Stimulated activated CD4-positive, alpha-beta T cell treated with anti-CD3 and anti-CD28 coated beads, Interleukin-15, amount 100 ng/mL, for 1 hour (primary cell): ENCODE measurements at places on chromosomes 2 and 18.
A peak's percentile ranks its signal among the peaks of the same experiment; 100 is the strongest.

DNA sequence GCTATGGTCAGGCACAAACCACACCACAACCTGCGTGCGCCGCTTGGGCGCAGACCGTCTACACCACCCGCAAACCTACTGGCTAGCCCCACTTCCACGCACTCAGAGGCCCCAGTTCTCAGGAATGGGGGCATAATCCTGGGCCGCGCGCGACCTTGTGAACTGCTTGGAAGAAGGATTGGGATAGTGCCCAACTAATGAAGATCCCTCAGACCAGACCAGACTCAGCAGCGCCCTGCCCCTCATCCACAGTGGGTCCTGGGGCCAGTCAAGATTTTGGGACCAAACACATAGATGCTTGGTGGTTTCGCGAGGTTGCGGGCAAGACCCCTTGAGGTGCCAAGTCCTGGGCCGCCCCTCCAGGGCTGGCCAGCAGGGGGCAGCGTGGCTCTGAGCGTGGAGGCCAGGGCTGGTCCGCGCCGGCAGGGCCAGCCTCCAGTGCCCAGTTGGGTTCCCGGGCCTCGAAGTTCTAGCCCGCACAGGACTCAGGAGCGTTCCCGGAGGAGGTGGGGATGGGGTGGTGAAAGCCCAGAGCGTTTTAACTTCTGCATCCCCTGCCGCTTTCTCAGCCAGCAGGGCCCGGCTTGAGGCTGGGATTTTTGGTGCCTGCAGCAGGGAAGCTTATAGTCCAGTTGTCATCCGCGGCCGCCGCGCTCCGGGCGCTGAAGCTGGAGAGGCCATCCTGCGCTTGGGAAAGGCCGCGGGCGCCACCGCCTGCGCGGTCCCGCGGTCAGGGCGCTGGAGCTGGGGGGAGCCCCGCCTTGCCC lies 8.3 kb downstream of the OSR1 start:
- DNase-seq: peak; percentile 46

GRCh38 chr18:24827501-24827900 lies 367.1 kb downstream of the HRH4 start:
- DNase-seq: no peak

DNA sequence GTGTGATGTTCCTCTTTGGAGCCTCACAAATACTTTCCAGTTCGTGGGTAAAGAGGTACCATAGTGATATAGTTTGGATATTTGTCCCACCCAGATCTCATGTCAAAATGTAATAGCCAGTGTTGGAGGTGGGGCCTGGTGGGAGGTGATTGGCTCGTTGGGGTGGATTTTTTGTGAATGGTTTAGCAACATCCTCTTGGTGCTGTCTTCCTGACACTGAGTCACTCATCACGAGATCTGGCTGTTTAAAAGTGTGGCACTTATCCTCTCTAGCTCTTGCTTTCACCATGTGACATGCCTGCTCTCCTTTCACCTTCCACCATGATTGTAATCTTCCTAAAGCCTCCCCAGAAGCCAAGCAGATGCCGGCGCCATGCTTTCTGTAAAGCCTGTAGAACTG lies 3.0 kb upstream of the CCDC93 start:
- no peak for DNase-seq

- no peak for DNase-seq
These were observed 15.6 kb downstream of the ILKAP start for GRCh38 chr2:238187618-238188548.

DNA sequence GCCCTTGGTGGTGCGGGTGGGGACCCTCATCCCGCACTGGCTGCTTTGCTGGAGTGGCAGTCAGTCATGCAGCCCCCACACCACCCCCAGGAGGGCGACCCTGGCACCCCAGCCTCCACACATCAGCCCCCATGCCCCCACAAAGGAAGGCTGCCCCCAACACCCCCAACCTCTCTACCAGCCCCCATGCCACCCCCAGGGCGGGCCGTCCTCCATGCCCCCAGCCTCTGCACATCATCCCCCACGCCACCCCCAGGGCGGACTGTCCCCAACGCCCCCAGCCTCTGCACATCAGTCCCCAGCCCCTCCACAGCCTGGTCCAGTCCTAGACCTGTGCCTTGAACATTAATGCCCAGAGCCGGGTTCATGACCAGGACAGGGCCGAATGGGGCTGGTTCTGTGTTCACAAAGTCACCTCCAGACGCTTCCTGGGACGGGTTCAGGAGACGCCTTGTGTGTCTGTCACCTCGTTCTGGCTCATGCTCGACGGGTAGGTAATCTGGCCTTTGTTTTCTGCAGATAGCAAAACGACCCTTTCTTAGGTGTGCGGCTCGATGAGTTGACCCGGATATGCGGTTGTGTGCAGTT lies 18.4 kb downstream of the D2HGDH start:
- no peak for DNase-seq

DNA sequence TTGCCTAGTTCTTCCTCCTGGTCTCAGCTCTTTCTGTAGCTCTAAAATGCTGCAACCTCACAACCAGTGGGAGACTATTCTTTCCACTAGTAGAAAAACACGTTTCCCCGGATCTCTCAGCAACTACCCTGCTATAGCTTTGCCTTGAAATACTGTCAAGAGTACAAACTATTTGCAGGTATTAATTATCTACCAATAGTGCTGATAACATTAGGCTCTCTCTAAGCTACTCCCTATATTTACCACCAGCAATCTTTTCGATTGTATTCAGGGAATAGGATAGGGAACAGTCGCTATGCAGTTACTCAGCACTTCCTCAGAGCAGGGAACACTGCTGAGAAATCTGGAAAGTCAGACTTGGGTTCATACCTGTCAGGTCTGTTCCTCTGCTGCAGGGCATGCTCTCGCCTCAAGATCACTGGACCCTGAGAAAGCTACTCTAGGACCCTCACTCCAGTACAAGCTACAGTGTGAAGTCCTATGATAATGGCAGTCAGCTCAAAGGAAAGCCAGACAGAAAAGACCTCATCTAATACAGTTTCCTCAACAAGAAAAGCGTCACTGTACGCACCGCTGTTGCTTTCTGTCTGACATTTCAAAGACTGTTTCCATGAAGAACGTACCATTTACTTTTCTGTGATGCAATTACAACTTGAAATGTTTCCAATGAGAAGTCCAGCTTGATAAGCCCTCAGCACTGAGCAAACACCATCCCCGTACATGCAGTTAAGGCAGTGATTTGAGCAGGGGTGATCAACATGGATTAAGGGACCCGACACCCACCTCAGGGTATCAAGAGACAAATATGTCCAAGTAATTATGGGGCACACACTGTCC lies 22.7 kb downstream of the GDF7 start:
- no peak for DNase-seq

- no peak for DNase-seq
These were observed 38.9 kb downstream of the HS6ST1 start for GRCh38 chr2:128279786-128280157.

DNA sequence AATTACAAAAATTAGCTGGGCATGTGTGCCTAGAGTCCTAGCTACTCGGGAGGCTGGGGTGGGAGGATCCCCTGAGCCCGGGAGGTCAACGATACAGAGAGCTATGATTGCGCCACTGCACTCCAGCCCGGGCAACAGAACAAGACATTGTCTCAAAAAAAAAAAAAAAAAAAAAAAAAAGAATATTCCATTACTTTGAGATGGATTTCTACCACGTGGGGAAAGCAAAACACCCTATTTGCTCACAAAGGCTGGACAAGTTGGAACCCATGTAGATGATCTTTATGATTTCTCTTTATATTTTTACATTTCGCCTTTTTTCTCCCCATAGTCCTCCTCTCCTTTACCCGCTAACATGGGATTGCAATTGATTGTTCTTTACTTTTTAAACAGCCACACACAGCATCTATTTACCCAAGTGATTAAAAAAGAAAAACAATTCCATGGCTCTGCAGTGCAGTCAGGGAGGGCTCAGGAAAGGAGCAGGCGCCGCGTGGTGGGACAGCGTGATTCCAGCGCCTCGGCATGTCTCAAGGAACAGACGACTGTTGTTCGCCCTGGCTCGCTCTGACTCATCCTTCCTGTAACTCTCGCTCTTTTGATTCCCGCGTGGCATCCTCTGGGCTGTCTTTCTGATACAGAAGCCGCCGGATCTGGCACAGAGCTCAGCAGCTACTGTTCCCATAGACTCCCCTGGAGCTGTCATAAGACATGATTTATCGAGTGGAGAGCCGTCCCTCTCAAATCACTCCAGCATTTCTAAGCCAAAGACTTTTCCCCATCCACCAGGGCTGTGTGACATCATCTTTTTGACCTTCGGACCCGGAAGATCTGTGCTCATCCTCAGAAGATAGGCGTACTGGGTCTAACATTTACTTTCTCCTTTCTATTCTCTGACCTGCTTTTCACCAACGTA lies 230.4 kb upstream of the AGAP1 start:
- DNase-seq: no peak

DNA sequence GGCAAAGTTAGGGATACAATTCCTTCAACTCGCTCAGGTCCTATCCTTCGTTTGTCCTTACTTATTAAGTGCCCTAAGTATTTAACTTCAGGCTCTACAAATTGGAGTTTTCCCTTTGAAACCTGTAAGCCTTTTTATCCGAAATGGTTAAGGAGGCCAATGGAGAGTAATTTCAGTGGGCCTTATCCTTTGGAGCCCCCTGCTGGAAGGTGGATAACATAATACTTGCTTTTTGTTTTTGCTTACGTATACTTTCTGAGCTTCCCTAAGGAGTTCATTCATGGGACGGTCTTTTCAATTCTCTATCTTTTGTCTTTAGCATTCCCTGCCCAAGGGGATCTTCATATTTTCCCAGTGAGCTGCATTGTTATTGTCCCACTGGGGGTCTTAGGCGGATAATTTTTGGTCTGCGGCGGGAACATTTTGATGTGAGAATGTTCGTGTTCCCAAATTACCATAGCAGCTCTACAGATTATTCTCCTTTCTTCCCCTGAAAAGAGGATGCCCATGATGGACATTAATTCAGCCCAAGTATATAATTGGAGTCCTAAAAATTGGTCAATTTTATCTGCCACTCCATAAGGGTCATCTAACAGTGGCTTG lies 34.4 kb upstream of the TRAPPC8 start:
- DNase-seq: no peak

GRCh38 chr2:227846831-227847230 lies 24.6 kb upstream of the DAW1 start:
- DNase-seq: no peak

- DNase-seq: no peak
These were observed 38.0 kb downstream of the PPP3R1 start for GRCh38 chr2:68214381-68214780.

DNA sequence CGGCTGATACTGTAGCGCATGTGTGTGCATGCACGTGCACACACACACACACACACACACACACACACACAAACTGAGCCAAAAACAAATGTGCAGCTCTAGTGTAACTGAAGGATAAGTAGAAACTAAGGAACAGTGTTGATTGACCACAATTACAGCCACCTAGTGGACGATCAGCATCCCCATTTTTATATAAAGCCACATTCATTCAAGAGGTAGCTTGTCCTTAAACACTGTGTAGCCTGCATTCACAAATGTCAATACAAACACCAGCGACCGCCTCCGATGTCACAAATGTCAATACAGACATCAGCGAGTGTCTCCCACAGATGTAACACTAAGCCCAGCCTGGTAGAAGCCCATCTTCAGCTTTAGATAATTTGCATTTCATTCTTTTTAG lies 167.4 kb downstream of the PTGR3 start:
- DNase-seq: no peak
